ENCODE measurements at places on chromosomes 5 and 9.

GRCh38 chr5:66529182-66529581 lies 67.0 kb upstream of the MAST4 start:
- DNase-seq, result no peak

DNA sequence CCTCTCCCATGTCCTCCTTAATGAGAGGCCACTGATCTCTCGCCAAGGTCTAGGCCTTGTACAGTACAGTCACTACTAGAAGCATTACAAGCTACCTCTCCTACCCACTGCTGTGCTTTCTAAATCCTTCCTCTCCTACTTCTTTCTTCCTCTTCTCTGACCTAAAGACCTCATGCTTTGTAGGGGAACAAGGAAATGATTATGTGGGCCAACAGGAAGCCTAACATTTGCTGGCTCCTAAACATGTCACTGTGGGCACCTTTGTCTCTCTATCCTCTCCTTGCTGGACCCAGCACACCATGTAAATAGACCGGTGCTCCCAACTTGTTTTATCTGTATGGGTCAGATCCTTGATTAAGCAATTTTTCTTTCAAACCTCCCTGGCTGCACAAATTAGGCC lies 16.7 kb downstream of the SLC28A3 start:
- no peak for DNase-seq

DNA sequence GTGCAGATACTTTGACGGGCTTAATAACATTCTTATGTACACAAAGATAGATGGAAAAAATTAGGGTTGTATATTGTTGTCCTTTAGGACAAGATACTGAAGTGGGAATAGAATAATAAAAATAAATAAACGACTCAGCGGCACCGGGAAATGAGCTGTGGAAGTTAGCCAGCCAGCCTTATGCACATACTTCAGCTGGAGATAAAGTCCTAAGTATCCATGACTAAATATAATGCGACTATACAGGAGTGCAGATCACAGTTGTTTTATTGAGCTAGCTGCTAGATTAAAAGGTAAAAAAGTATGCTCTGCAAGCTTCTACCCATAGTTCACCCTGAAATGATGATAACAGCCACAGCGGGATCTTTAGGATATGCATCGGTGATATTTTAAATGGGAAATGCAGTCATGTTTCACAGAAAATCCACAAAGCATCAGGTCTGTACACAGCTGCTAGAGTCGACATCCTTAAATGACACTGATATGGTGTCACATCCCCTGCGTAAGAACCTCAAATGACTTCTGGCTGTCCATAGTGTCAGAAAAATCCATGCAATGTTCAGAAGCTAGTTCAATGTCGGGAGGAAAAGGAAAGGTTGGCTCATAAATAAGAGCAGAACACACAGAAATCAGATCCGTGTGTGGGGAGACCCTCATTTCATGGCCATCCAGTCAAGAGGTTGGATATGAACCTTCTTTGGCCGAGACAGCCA lies 392.8 kb upstream of the DAP start:
- no peak for DNase-seq

DNA sequence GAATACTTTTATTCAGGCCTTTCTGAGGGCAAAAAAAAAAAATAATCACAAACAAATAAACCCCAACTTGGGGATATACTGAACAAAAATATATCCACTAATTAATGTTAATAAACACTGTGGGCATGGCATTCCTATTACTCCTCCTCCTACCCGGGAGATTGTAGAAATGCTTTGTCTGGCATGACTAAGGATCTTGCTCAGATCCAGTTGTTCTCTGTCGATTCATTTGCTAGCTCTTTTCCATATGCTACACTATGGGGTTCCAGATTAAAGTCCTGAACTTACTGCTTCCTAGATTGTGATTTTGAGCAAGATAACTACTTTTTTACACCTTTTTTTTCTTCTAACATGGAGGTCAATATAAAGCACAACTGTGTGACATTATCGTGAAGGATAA lies 102.2 kb upstream of the PRR16 start:
- no peak for DNase-seq

GRCh38 chr9:127155314-127155960 lies 33.0 kb upstream of the ANGPTL2 start:
- no peak for DNase-seq

GRCh38 chr9:38017149-38017884 lies 51.7 kb downstream of the SHB start:
- DNase-seq, result no peak

- no peak for DNase-seq
Observed at GRCh38 chr5:25955337-25955736, 1083.0 kb downstream of the CDH9 start.

- no peak for DNase-seq
Observed at GRCh38 chr9:88980740-88981203, 10.5 kb upstream of the S1PR3 start.

- no peak for DNase-seq
Observed at GRCh38 chr9:129557192-129558036, 63.5 kb downstream of the C9orf50 start.

DNA sequence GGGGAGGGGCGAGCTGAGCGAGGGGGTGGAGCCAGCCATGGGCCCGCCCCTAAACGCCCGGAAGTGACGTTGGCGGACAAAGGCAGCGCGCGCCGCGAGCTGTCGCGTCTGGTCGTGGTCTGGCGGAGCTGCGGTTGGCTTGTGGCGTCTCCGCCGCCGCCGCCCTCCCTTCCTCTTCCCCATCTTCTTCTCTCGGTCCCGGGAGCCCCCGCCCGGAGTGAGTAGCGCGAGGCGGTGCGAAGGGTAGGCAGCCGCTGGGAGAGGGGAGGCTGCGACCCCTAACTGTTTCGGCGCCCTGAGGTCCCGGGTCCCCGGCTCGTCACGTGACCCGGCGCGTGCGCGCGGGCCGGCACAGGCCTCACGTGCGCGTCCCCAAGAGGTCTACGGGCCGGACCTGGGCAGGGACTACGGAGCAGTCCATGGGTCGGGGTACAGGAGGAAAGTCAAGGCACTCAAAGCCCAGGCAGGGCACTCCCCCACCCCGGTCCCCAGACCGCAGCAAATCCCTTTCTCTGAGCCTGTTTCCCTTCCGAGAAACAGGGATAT lies at the start of gene NTMT1:
Gene NTMT1 (plus strand): TSS at position 85 of the 546 bp plus-strand sequence. CDS start 6,541 bp downstream, outside the sequence.
- no peak for DNase-seq

DNA sequence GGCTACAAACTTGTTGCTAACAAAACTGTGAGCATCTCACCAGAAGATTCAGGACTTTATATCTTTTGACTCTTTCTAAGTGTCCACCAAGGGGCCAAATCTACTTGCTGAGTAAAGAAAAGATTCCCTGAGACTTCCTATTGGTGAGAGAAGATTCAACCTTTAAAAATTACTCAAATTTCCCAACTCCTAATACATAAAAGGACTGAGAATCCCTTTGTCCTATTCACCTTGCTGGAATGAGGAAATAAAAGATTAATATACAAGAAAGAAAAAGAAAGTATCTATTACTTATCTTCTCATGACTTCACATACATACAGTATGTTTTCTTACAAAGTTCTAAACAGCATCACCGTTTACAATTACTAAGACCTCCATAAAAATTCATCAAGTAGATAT lies 47.9 kb upstream of the MYOT start:
- no peak for DNase-seq

GRCh38 chr5:124583469-124584350 lies 162.7 kb downstream of the ZNF608 start:
- DNase-seq, result no peak

- DNase-seq, result no peak
Observed at GRCh38 chr9:117860849-117861248, 156.6 kb downstream of the TLR4 start.

DNA sequence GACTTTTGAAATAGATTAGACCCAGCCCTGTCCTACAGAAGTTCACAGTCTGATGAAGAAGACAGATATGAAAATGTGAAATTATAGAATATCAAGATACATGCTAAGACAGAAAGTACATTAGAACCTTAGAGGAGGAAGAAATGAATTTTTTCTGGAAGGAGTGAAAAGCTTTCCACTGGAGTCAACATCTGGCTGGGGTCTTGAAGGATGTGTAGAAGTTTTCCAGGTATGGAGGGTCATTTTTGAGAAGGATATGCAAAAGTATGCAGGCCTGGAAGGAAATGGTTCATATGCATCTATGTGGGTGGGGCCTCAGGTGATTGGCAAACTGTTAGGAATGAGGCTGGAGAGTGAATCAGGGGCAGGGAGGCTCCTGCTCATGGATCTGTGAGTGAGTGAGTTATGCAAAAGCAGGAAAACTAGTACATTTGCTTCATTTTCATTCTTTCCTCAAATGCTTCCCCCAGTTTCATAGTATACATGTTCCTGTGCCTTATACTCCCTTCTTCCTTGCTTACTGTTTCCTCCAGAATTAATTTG lies 142.3 kb downstream of the GRIA1 start:
- no peak for DNase-seq

DNA sequence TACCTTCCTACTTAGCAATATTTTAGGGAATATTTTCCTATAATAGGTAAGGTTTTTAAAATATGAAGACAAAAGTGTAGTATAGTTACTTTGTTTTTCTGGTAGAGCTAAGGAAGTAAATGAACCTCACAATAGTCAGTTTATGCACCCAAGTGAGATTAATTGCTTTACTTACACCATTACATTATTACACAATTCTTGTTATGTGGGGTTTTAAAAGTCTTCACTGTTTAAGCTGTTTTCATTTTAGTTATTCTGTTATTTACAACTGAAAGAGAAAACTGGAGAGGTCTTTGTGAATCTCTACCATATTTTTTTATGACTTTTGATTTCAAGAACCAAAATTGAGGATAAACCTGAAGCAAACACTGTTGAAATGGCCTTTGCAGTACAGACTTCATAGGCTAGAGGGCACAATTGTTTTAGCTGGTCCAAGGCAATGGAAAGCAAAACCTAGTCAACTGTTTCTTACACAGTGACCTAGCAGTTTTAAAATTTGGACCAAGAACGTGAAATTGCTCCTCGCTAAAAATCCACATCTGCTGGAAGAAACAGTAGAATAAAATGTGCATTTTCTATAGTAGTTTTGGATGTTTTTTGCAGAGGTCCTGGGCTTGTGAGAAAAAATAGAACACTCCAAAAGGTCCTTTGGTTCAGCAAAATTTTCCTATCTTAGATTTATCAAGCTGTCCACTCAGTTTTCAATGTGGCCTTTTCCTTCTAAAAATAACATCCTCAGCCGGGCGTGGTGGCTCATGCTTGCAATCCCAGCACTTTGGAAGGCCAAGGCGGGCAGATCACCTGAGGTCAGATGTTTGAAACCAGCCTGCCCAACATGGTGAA lies 66.4 kb upstream of the FER start:
- DNase-seq, result no peak

DNA sequence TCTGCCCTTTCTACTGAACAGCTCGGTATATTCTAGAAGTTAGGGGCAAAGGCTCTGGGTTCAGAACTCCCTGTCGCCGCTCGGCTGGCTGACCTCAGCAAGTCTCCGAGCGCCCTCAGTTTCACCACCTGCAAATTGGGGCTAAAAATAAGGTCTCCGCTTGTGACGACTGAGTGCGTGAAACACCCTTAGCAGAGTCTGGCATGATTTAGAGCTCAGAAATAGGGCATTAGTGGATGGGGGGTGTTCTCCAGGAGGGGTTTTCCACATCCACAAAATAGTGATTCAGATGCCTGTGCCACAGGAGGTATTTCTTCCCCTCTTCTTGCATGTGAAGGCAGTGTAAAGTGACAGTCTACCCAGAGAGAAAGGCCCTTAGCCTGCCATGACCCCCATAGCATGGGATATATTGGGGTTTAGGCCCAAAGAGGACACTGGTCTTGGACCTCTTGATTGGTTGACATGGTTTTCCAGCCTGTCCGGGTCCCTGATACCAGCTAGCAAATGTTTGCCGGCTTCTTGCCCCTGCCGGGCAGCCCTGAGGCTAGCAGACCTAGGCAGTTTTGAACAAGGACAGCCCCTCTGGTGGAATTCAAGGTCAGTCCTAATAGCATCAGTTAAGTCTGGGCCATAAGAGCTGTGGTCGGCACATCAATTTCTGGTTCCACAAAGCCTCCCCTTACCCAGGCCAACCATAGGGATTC lies 1.4 kb downstream of the ERGIC1 start:
- DNase-seq, result no peak
